Hematopoietic multipotent progenitor cell treated with erythropoietin and hydrocortisone succinate and interleukin-3 and kit ligand, for 15 days (in vitro differentiated cells): ENCODE measurements at places on chromosomes 3 and 15.

DNA sequence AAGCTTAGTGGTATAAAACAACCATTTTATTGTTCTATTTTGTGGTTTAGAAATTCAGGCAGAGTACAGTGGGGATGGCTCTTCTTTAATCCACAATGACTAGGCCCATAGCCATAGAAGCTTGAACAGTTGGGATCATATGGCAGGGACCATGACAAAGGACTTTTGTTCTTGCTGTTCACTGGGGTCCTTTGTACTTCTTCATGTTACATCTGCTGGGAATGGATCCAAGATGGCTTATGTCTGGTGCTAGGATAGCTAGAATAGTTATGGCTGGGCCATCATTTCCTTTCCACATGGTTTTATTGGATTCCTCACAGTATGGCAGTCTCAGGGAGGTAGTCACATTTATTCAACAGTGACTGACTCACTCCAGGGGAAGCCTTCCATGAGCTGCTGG, 427.9 kb upstream of the AGTR1 start:
- DNase-seq, result no peak

GRCh38 chr15:68666120-68666811, 87.5 kb downstream of the CORO2B start:
- no peak for DNase-seq

- DNase-seq, result no peak
Measured at GRCh38 chr3:57484563-57484962, 59.6 kb downstream of the DNAH12 start.

- no peak for DNase-seq
Measured at GRCh38 chr3:118057086-118057485, 977.6 kb downstream of the IGSF11 start.

- DNase-seq, result no peak
Measured at GRCh38 chr3:69764121-69764741, 25.0 kb downstream of the MITF start.

GRCh38 chr15:60721707-60722106, 242.8 kb upstream of the ICE2 start:
- no peak for DNase-seq

DNA sequence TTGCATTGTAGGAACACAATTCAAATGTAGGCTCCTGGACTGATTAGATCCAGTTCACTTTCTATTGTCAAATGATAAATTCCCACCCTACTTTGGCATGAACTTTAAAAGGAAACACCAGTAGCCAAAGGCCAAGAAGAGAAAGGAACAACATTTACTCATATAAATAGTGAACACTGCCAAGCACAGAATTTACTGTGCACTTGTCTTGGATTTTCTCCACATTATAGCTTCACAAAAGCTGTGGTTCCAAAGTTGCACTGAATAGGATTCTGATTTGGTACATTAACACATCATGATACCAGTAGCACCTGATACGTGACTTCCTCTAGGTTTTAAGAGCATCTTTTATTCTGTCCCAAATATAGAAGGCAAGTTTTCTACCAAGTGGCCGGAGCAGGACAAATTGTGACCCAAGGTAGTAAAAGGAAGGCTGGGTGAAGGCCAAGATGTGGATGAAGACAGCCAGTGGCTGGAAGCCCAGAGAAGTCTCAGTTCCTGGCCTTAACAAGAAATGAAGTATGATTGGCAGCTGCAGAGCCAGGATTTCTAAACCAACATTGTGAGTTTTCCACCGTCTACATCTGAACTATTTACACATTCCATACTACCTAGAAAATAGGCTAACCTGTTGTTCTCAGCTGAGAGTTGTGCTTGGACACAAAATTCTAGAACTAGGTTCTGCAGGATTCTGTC, 206.7 kb downstream of the THRB start:
- DNase-seq, result no peak

DNA sequence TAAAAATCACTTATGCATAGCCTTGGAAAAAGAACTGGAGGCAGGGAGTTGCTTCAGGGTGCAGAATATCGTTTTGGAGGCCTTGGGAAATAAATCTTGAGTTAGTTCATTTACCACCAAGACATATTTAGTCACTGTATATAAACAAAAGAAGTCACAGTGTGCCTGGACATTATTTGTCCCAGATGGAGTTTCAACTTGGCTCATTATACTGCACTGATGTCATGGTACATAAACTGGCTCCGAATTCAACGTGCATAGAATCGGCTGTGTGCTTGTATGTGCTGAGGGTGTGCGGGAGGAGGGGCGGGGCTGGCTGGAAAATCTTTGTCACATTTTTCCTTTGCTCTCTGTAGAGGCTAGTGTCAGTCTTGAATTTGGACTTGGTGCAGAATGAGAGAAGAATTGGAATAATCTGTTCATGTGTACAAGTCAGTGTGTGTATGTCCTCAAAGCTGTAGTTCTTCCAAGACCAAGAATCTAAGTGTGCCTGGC, 86.6 kb downstream of the FNDC3B start:
- no peak for DNase-seq

- DNase-seq, result no peak
Measured at GRCh38 chr15:25053000-25053815, 98.4 kb downstream of the SNRPN start.

GRCh38 chr3:34881026-34881425, 758.3 kb upstream of the ARPP21 start:
- no peak for DNase-seq

- no peak for DNase-seq
Measured at GRCh38 chr3:120560304-120561250, 35.6 kb upstream of the NDUFB4 start.

GRCh38 chr3:197958346-197958745, 1.7 kb upstream of the LMLN start:
- DNase-seq, result no peak

- no peak for DNase-seq
Measured at GRCh38 chr3:72065236-72065635, 280.3 kb upstream of the PROK2 start.

GRCh38 chr3:57079474-57079831, 19.0 kb downstream of the SPATA12 start:
- no peak for DNase-seq

DNA sequence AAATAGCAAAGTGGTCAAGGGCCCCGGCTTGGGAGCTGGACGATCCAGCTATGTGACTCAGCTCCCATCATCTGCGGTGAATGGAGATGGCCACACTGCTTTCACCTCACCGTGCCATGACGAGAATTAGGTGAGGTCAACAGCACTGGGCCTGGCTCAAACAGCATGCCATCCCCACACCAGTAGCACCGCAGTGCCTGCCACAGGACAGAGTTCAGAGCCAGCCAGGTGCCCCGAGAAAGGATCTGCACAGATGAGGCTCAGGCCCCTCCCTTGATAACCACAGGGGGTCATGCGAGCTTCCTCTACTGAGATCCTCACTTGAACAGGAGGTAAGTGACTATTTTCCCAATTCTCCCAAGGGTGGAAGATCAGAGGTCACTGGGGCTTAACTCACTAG, 29.4 kb downstream of the ZXDC start:
- no peak for DNase-seq

DNA sequence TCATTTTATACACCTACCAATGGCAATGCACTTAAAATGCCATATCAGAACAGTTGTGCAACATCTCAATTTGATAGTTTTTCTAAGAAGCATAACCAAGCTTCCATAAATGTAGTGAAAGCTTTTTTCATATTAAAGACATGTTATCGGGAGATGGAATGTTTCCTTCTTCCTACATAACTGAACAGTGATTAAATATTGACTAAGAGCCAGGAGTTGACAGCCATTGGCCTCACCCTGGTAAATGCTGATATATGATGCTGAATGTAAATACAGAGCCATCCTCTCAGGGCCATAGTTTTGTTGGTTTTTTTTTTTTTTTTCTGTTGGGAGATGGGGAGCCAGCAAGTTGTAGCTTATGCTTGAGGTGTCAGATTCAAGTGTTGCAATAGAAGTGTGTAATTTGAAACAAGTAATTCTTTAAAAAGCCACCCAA, 203.3 kb upstream of the IL12A start:
- DNase-seq, result no peak

GRCh38 chr3:108334701-108335100, 38.4 kb downstream of the HHLA2 start:
- no peak for DNase-seq

DNA sequence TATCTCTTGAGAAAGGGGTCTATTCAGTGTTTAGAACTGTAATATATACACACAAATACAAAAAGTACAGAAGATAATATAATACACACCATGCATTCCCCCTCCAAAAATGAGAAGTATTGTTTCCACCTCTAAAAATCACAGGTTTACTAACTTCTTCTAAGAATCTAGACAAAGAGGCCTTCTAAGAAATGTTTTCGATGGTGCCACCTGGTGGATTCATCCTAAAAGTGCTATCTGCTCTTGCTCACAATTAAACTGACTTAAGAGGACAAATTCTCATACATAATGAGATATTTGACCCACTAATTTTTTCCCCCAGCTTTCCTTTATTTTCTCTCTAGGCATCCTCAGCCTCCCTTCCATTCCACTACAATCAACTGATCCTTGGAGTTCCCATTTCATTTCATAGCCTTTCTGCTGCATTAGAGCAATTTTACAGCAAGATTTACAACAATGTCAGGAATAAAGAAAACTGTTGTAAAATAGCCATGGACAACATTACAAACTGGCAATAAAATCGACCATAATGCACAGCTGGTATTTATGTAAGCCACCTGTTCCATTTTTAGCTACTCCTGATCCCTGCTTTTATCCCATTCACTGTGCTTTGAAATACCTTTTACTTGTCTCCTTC, 124.6 kb downstream of the ARRDC4 start:
- peak; percentile 41 for DNase-seq

- no peak for DNase-seq
Measured at GRCh38 chr3:100100425-100100824, 13.9 kb downstream of the FILIP1L start.

GRCh38 chr15:100810831-100811230, 68.8 kb upstream of the ALDH1A3 start:
- no peak for DNase-seq

- no peak for DNase-seq
Measured at GRCh38 chr3:186237915-186238314, 124.1 kb downstream of the DGKG start.

DNA sequence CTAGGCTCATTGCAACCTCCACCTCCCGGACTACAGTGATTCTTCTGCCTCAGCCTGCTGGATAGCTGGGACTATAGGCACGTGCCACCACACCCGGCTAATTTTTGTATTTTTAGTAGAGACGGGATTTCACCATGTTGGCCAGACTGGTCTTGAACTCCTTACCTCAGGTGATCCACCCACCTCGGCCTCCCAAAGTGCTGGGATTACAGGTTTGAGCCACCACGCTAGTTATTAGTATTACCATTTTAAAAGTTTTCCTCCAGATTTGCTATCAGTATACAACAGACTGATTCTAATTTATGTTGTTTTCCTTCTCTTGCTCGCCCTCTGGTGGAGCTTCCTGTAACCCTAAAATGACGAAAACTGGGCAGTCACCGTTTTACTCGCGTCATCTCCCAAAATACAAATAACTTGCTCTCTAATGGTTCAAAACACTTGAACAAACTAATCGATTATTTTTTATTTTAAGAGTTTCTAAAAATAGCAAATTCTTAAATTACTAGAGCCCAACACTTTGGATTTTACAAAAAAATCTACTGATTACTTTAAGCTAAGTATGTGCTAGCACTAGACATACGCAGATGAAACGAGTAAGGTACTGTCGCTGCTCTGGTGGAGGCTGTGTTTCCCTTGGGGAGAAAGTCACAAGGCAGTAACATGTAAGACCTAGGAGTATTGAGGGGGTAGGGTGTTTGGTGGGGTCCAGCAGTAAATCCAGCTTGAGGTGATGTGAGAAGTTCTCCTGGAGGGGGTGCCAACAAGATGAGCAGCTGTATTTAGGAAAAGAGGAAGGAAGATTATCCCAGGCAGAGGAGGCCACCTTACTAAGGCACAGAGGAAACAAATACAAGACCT, 203.3 kb downstream of the MBNL1 start:
- DNase-seq, result peak; percentile 84

DNA sequence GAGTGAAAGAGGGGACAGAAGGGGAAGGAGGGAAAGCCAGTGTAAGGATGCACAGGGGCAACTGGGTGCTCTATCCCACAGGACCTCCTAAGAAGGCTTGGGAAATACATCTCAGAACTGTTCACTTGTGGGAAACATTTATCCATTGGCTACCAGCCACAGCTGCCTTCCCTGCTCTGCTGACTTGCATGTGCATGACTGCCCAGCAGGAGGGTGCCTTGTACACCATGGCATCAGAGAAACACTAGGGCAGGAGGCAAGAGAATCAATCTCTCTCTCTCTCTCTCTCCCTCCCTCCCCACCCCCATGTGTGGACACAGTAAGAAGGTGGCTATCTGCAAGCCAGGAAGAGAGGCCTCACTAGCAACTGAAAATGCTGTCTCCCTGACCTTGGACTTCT, 62.9 kb upstream of the ZBTB38 start:
- DNase-seq, result no peak

GRCh38 chr3:64489361-64490044, 198.3 kb downstream of the ADAMTS9 start:
- no peak for DNase-seq

- DNase-seq, result no peak
Measured at GRCh38 chr3:127426444-127427153, 138.8 kb upstream of the PRR20G start.

GRCh38 chr3:177483182-177483967, 286.1 kb upstream of the TBL1XR1 start:
- DNase-seq, result no peak

- no peak for DNase-seq
Measured at GRCh38 chr3:52167240-52167639, 13.0 kb upstream of the POC1A start.

DNA sequence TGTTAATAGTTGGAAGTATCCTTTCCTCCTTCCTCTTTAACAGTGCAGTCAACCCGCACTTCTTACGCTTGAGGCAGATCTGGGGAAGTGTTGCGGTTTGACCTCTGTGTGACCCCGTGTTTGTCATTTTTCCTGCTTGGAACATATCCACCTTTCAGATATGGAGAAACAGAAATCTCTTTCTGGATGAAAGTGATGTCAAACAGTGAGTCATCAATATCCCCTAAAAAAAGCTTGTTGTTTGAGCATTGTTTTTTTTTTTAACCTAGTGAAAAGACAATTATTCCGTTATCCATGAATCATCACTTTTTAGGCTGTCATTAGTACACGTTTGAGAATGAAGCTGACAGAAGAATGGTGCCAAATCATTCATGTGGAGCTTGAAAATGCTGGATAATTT, 293.7 kb downstream of the ARPP21 start:
- no peak for DNase-seq
